ENCODE measurements at places on chromosomes 5 and 9. TPM values are rescaled to one million over a fixed set of nuclear protein-coding genes. Genes with fewer than 3 reads are reported as not detected.
A peak's percentile ranks its signal among the peaks of the same experiment; 100 is the strongest.

- H3K4me1 ChIP-seq = no peaks in the 10 kb centered on the region
- H3K36me3 ChIP-seq = no peaks in the 10 kb centered on the region
- H3K27ac ChIP-seq = no peak overlapping the region
- no peak for DNase-seq
Observed at GRCh38 chr5:171363846-171364245, 23.8 kb upstream of the NPM1 start.

GRCh38 chr9:98191671-98192502, 550 bp downstream of the CORO2A start:
- H3K4me3 ChIP-seq = peak overlapping the region; percentile 97
- no peak overlapping the region for H3K27ac ChIP-seq
- H3K36me3 ChIP-seq = no peaks in the 10 kb centered on the region
- no peaks in the 10 kb centered on the region for H3K27me3 ChIP-seq
- no peak for DNase-seq
- peaks cover 3% of the 10 kb centered on the region for H3K4me1 ChIP-seq

DNA sequence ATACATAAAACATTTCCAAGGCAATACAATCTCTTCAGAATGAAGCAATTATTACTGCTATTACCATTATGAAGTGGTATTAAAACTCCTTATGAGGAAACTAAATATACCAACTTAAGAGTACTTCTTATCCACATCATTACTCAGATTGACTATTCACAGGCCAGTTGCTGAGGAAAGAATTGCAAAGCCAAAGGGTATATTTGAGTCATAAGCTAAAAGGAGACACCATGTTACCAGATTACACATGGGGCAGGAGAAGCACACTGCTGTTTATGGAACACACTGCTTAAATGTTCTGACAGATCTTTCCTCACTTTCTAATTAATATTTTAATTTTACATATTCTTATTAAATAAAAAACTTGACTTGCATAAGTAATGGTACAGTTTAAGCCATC, 1726.4 kb upstream of the NUDT12 start:
- no peaks in the 10 kb centered on the region for H3K27me3 ChIP-seq
- DNase-seq = no peak
- no peak overlapping the region for H3K4me3 ChIP-seq
- no peaks in the 10 kb centered on the region for H3K36me3 ChIP-seq
- H3K4me1 ChIP-seq = no peaks in the 10 kb centered on the region

DNA sequence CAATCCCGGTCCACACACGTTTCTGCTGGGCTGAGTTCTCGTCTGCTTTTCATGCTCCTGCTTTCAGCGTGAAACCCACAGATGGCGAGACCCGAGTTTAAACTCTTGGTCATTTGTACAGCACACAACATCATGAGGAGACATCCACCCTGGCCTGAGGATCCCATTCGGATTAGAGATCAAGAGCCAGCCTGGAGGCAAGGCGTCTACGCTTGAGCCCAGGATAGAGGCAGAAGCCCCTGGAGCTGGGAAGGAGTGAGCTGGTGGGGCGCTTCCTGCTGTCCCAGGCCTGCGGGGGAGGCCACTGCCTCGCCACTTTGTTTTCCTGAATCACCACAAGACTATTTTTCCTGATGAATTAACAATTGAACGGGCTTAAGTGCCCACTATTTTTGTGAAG, 281.9 kb upstream of the IRX4 start:
- no peaks in the 10 kb centered on the region for H3K27me3 ChIP-seq
- no peaks in the 10 kb centered on the region for H3K36me3 ChIP-seq
- H3K27ac ChIP-seq = no peak overlapping the region
- DNase-seq = no peak
- no peak overlapping the region for H3K4me3 ChIP-seq

- H3K4me3 ChIP-seq = peak overlapping the region; percentile 52
- H3K4me1 ChIP-seq = peaks cover 15% of the 10 kb centered on the region
- no peaks in the 10 kb centered on the region for H3K36me3 ChIP-seq
- H3K27me3 ChIP-seq = peaks cover 16% of the 10 kb centered on the region
Observed at GRCh38 chr5:2750026-2750757, 1.3 kb downstream of the IRX2 start.

DNA sequence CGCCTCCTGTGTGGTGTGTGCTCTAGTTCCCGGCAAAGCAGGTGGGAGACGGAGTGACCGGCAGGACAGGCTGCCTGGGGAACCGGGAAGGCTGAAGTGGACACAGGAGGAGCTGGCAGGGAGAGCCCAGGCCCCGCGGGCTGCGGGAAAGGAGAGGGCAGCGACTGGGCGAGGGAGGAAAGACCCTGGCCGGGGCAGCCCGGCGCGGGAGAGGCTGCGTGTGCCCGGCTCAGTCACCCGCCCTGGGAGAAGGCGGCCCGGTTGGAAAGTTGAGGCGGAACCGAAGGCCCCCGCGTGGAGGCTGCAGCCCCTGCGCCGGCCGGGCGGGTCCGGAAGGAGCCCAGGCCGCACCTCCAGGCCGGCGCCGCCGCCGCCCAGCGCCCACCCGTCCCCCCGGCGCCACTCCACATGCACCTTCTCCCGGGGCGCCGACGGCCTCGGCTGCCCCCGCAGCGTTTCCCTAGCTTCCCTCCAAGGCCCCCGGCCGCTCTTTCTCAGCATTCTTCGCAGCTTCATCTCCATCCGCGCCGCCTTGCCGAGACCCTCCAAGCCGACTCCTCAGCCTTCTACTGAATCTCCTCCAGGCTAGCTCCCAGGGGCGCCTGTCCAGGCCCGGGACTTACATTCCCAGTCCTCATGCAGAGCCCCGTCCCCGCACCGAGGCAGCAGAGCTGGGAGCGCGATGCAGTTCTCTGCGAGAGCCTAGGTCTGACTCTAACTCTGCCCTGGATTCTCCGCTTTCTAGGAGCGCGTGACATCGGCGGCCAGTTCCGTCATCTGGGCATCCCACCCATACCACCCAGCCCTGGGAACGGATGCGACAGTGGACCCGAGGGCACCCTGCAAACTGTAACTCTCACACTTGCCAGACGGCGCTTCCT, 152.0 kb downstream of the ERCC6L2 start:
- H3K27ac ChIP-seq = no peak overlapping the region
- peak overlapping the region; percentile 74 for H3K4me3 ChIP-seq
- H3K4me1 ChIP-seq = peaks cover 57% of the 10 kb centered on the region
- H3K27me3 ChIP-seq = no peaks in the 10 kb centered on the region
- DNase-seq = no peak

- DNase-seq = no peak
- H3K4me3 ChIP-seq = no peak overlapping the region
- H3K27ac ChIP-seq = no peak overlapping the region
- no peaks in the 10 kb centered on the region for H3K27me3 ChIP-seq
Observed at GRCh38 chr5:173850659-173851058, 37.5 kb upstream of the CPEB4 start.

DNA sequence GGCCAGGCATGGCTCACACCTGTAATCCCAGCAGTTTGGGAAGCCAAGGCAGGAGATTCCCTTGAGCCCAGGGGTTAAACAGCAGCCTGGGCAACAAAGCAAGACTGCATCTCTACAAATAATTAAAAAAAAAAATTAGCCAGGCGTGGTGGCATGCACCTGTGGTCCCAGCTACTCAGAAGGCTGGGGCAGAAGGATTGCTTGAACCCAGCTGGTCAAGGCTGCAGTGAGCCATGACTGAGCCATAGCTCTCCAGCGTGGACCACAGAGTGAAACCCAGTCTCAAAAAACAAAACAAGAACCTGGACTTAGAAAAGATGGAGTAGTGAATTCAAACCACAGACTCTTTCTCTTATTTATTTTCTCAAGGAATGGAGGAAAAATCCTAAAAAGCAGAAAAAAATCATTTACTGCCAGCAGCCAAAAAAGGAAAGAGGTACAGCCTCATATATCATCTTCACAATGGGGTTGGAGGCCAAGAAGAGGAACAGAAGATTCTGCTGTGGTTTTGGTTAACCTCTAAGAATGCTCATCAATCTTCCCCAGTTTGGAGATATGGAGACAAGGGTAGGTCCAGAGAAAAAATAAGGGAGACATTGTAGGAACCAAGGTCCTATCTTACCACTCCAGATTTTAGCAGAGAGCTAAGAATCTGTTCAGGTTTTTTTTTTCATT, 40.0 kb upstream of the MYO10 start:
- H3K27me3 ChIP-seq = no peaks in the 10 kb centered on the region
- no peak overlapping the region for H3K27ac ChIP-seq
- no peak overlapping the region for H3K4me3 ChIP-seq
- no peak for DNase-seq
- no peaks in the 10 kb centered on the region for H3K36me3 ChIP-seq

Gene IL5
- total RNA-seq = not detected

Gene ENTPD8
- not detected for total RNA-seq

Gene PCDHGA6
- total RNA-seq = 13.1 TPM

Gene DNAH5
- total RNA-seq = 0.14 TPM

Gene PGM5
- 94.1 TPM for total RNA-seq

Gene EIF4E1B
- total RNA-seq = not detected
